ENCODE measurements at places on chromosomes 1 and 21. TPM values are rescaled to one million over a fixed set of nuclear protein-coding genes. Genes with fewer than 3 reads are reported as not detected.

- DNase-seq, result no peak
These were observed 932 bp upstream of the FCRLA start for GRCh38 chr1:161706113-161706481.

DNA sequence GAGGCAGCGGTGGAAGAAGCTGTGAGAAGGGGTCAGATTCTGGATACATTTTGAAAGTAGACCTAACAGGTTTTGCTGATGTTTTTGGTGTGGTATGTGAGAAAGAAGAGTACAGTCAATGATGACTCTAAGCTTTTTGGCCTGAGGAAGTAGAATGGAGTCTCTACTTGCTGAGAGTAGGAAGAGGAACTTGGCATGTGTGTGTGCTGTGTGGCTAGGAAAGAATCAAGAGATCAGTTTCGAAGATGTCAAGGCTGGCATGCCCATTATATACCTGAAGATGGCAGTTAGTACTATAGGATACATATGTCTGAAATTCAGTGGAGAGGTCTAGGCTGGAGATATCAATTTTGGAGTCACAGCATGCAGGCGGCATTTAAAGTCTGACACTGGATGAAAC lies 64.4 kb downstream of the MAB21L3 start:
- no peak for DNase-seq

GRCh38 chr1:19336543-19336942 lies 24.4 kb downstream of the SLC66A1 start:
- no peak for DNase-seq

- DNase-seq, result no peak
These were observed 171.4 kb downstream of the KIF26B start for GRCh38 chr1:245325922-245326795.

GRCh38 chr1:200795156-200795555 lies 56.5 kb downstream of the CAMSAP2 start:
- DNase-seq, result no peak

DNA sequence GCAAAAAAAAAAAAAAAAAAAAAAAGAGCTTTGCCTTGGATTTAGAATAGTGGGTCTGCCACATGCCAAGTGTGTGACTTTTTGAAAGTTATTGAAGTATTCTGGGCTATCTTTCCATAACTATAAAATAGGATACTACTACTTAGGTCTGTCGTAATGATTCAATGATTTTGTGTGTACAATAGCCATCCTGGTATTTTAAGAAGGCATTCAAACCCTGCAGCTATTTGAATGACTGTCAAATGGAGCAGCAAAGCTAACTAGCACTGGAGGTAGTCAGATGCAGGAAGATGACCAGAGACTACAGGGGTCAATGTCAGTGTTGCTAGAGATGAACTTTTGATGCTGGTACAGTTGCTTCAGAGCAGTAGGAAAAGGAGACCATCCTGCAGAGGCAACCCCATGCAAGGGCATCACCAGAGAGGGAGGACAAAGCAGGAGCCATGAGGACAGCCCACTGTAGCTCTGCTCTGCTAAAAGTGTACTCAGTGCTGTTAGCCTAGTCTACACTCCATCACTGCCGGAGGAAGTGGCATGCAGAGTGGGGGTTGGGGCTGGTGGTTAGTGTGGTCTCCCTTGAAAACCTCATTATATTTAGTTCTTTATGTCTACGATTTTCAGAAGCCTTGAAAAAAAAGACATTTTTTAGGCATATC lies 29.0 kb downstream of the DUSP10 start:
- DNase-seq, result no peak

- DNase-seq, result peak; percentile 5
These were observed 55.0 kb downstream of the PLPPR5 start for GRCh38 chr1:98949621-98950020.

- no peak for DNase-seq
These were observed 32.2 kb upstream of the HNRNPU start for GRCh38 chr1:244896550-244896949.

GRCh38 chr1:228899421-228899956 lies 164.2 kb downstream of the RHOU start:
- no peak for DNase-seq

- DNase-seq, result no peak
These were observed 1.7 kb upstream of the KRTAP7-1 start for GRCh38 chr21:30831194-30831765.

VSIG8 gene
- not detected for polyA plus RNA-seq

SETD4 gene
- polyA plus RNA-seq, result 19.8 TPM

NCAM2 gene
- polyA plus RNA-seq, result 5.8 TPM

Data from hindlimb muscle (tissue), 1 donor.